ENCODE measurements at places on chromosomes 4 and X. TPM values are rescaled to one million over a fixed set of nuclear protein-coding genes. Genes with fewer than 3 reads are reported as not detected.

Gene CORIN
- 0.39 TPM for total RNA-seq

DNA sequence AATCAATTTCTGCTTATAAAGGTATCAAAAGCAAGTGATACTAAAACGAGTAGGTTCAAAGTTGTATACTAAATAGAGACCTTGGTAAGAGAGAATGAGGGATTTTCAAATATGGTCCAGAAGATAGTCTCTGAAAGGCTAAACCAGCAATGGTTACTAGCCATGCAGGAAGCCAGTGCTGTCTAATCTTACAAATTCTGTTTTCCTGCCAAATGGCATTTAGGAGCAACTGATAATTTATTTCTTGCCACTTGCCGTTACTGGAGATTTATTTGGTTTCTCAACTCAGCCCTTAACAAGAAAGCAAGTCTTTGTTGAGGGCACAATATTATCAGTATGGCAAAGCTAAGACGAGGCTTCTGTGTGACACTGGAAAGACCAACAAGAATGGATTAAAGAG lies 47.2 kb downstream of the MAP7D3 start:
- no peak for DNase-seq
- H3K27me3 ChIP-seq = no peaks in the 10 kb centered on the region
- H3K4me3 ChIP-seq = no peak overlapping the region

GRCh38 chr4:187744911-187745310 lies 250.7 kb upstream of the ZFP42 start:
- H3K4me3 ChIP-seq = no peak overlapping the region
- no peaks in the 10 kb centered on the region for H3K27me3 ChIP-seq
- H3K27ac ChIP-seq = no peak overlapping the region
- no peaks in the 10 kb centered on the region for H3K4me1 ChIP-seq
- H3K36me3 ChIP-seq = no peaks in the 10 kb centered on the region

- no peak for DNase-seq
- H3K27ac ChIP-seq = no peak overlapping the region
- H3K4me3 ChIP-seq = no peak overlapping the region
- no peaks in the 10 kb centered on the region for H3K27me3 ChIP-seq
- peaks cover 3% of the 10 kb centered on the region for H3K4me1 ChIP-seq
Measured at GRCh38 chrX:119407681-119408080, 8.5 kb downstream of the SLC25A43 start.

Gene MAGEA11
- not detected for total RNA-seq

- no peak overlapping the region for H3K27ac ChIP-seq
- H3K27me3 ChIP-seq = peaks cover 2% of the 10 kb centered on the region
- H3K36me3 ChIP-seq = peaks cover 2% of the 10 kb centered on the region
- no peak overlapping the region for H3K4me3 ChIP-seq
Measured at GRCh38 chr4:38574559-38575333, 89.3 kb upstream of the KLF3 start.

DNA sequence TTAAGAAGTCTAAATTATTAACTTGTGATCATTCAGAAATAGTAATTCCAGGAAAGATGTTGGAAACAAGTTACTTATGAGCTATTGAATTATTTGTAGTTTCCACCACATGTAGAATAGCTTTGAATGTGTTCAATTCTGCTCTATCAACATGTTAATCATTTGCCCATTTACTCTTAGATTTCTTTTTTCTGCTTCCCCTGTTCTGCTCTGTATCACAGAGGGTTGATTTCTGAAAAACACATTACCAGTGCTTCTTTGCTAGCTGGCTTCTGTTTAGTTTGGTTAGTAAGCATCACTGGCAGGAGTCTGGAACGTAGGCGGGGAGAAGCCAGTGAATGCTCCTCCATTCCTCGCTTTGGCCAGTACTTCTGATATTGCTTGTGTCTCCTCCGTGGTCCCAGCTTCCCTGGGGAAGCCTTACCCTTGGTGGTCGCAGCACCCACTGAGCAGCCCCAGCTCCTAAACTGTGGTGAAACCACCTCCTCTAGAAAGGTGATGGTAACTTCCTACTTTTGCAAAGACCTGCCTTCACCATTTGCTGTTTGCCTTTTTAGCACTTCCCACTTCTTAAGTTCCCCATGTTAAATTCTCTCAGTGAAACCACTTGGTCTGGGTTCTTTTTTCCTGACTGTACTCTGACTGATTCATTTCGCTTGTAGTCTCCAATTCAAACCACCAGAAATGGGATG lies 40.3 kb upstream of the GALNT7 start:
- H3K4me3 ChIP-seq = no peak overlapping the region
- no peak overlapping the region for H3K27ac ChIP-seq
- H3K27me3 ChIP-seq = peaks cover 6% of the 10 kb centered on the region
- no peaks in the 10 kb centered on the region for H3K4me1 ChIP-seq
- peaks cover 1% of the 10 kb centered on the region for H3K36me3 ChIP-seq

DNA sequence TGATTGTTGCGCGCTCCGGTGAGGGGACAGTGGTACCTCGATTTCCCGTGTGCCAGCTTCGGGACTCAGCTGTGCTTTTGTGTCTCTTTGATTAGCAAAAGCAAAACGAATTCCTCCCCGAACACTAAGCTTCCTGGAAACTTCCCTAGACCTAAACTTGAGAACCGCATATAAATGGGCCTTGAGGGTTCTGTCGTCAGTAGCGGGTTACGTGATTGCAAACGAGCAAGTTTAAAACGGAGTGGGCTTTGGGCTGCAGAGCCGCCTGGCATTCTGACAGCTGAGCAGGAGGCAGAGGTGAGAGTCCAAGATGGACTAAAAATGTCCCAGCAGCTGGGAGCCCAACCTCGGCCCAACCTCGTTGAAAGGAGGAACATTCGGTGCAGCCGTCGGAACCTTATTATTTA lies 1.2 kb upstream of the TAPT1 start:
- peaks cover 40% of the 10 kb centered on the region for H3K4me1 ChIP-seq
- DNase-seq = peak; percentile 37
- H3K27ac ChIP-seq = peak overlapping the region; percentile 92
- no peaks in the 10 kb centered on the region for H3K27me3 ChIP-seq
- H3K36me3 ChIP-seq = peaks cover 11% of the 10 kb centered on the region

DNA sequence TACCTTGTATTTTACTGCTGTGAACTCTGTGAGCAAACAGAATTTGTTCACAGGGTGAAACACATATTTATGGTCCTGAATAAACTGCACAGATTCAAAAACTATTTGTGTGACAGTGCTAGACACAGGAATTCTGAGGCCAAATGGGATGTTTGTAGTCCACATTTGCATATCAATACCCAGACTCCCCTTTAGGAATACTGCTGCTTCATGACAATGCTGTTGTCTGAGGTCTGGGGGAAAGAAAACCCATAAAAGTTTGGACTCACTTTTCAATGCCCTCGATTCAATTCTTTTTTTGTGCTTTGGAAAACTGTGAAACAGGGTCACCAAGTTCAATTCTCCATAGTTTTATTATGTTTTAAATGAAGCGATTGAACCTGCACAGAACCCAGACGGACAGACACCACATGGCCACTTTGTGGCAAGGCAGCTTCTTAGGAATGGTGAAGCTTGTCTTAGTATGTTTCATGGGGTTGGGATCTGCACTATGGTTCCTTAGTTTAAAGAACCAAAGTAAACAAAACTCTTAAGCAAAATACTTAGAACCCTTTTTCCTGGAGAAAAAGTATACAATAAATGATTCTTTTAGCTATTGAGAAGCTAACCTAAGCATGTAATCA lies 92.3 kb upstream of the MAD2L1 start:
- H3K36me3 ChIP-seq = no peaks in the 10 kb centered on the region
- no peak overlapping the region for H3K4me3 ChIP-seq
- H3K4me1 ChIP-seq = no peaks in the 10 kb centered on the region
- peaks cover 8% of the 10 kb centered on the region for H3K27me3 ChIP-seq
- no peak for DNase-seq

DNA sequence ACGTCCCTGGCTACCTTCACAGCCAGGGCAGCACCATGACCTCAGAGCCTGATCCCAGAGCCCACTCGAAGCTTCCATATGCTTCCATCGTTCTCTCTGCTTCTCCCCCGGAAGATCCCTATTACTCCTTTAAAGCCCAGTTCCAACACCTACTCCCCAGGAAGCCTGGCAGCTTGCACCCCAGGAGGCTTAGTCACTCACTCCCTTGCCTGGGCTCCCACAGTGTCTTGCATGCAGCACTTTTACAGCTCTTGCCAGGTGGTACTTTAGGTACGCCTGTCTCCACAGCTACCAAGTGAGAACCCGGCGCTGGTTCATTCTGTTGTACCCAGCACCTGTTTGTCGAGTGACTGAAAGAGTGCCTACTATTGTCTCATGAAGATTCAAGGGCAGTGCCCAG lies 24.5 kb upstream of the MAMLD1 start:
- no peak for DNase-seq
- H3K27me3 ChIP-seq = no peaks in the 10 kb centered on the region
- H3K4me3 ChIP-seq = no peak overlapping the region
- no peaks in the 10 kb centered on the region for H3K4me1 ChIP-seq
- H3K27ac ChIP-seq = no peak overlapping the region
- no peaks in the 10 kb centered on the region for H3K36me3 ChIP-seq

Gene RXFP1
- total RNA-seq = not detected

DNA sequence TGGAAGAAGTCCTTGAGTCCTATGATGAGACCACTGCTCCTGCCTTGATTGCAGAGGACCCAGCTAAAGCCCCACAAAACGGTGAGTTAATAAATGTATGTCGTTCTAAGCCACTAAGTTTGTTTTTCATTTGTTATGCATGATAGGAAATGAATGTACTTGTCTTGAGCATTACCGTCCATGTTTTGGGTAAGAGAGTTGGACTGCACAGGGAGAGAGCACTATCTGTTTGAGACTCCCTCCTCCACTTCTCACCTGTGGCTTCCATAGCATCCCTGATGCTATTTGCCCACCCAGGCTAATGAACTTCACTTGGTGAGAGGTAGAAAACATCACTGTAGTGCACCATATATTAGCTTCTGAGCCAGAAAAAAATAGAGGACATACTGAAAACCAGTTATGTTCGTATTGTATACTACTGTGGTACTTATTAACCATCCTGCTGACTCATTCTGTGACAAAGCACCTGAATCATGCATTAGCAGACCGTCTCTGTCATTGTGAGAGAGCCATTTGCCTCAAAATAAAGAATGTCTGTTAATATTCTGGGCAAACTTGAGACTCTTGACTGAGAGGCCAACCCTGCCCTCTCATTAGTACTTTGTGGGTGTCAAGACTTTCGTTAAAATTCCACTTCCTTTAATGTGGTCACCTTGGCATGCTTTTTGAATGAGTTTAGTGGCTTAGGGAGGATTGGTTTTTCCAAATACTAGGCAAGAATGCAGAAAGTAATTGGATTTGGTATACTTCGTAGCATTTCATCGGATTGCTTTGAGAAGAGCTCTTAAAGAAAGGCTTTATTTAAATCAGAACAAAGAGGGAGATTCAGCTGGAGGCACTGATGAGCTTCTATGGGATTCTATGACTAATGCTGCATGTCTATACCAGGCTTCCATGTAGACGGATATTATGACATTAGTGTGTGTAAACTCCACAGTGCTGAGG lies 99.3 kb upstream of the GRPR start:
- H3K27me3 ChIP-seq = peaks cover 2% of the 10 kb centered on the region
- no peak overlapping the region for H3K27ac ChIP-seq
- no peak for DNase-seq
- H3K36me3 ChIP-seq = no peaks in the 10 kb centered on the region
- peaks cover 2% of the 10 kb centered on the region for H3K4me1 ChIP-seq
- H3K4me3 ChIP-seq = no peak overlapping the region

- H3K27me3 ChIP-seq = no peaks in the 10 kb centered on the region
- DNase-seq = no peak
- H3K27ac ChIP-seq = no peak overlapping the region
- H3K4me1 ChIP-seq = no peaks in the 10 kb centered on the region
- no peaks in the 10 kb centered on the region for H3K36me3 ChIP-seq
- H3K4me3 ChIP-seq = no peak overlapping the region
Measured at GRCh38 chr4:157886645-157887044, 286.2 kb downstream of the GASK1B start.

Gene PNCK
- total RNA-seq = 0.79 TPM

Gene SPANXN2
- total RNA-seq = not detected

Gene TMPRSS11A
- not detected for total RNA-seq

Gene DDX60
- total RNA-seq = 137 TPM

Gene SPACA5
- not detected for total RNA-seq

DNA sequence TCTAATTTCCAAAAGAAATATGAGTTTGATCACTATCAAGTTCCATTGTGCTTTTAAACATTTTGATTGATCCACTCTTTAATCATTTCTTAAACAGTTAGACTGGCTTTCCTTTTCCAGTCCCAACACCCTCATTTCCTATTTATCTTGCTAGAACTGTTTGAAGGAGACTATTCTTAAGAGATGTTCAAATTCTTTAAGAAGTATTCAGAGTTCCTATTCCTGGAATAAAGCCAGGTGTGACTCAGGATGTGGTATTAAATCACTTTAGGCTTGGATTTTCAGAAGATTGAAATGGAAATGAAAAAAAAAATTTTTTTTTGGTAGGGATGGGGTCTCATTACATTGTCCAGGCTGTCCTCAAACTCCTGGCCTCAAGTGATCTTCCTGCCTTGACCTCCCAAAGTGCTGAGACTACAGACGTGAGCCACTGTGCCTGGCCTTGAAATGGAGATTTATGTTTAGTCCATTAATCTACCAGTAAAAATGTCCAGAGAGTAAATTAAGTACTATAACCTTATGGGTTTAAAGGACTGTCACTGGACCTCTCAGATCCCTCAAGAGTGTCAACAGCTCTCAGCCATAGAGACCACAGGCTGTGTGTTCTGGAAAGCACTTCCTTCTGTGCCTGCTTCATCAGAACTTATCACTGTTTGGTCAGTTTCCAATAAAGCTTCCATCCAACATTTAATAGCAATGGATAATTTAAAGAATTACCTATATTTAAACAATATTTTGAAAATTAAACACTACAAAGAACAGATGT lies 90.7 kb downstream of the CDS1 start:
- no peaks in the 10 kb centered on the region for H3K36me3 ChIP-seq
- no peak overlapping the region for H3K4me3 ChIP-seq
- H3K27me3 ChIP-seq = peaks cover 13% of the 10 kb centered on the region
- H3K4me1 ChIP-seq = no peaks in the 10 kb centered on the region
- no peak overlapping the region for H3K27ac ChIP-seq

Gene SLITRK4
- not detected for total RNA-seq
